Myocyte (in vitro differentiated cells): ENCODE measurements at places on chromosomes 7 and 10.

DNA sequence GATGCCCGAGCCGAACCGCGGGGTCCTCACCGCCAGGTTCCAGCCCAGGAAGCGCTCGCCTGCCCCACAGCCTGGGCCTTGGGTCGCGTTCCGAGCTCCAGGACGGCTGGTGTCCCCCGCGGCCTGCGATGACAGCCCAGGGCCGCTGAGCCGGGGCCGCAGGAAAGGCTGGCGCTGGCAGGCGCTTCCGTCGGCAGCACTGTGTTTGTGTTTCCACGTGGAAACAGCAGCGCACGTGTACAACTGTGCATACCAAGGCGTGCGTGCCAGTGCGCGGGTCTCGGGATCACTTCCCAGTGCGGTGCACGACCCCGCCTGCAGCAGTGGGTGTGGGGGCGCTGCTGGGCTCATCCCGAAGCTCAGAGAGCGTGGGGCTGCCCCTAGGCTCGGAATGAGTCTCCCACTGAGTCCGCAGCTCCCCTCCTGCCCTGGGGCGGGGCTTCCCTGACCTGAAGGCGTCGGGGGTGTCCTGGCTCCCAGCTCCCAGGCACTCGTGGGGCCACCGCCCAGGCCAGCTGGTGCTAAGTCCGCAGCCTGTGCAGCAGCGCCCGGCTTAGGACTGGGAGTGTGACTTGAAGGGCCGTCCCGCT is 17.2 kb downstream of the AP5Z1 start:
- no peak for DNase-seq

DNA sequence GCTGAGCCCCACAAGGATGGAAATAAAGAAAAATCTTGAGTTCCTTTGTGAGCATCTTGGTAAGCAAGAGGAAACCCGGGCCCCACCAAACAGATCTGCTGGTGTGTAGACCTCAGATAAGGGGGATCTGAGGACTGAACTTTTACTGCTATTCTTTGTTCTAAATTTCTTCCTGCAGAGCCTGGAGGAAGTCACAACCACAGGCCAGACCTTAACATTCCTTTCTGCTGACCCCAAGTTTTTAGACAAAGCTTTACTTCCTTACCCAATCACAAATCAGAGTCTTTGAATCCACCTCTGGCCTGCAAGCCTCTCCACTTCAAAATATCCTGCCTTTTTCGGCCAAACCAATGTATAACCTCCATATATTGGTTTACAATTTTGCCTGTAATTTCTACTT is 352.6 kb upstream of the AUTS2 start:
- DNase-seq: no peak

GRCh38 chr7:139994356-139994755 is 68.4 kb downstream of the PARP12 start:
- peak; percentile 21 for DNase-seq

GRCh38 chr7:74175340-74175739 is 1.2 kb downstream of the EIF4H start:
- no peak for DNase-seq

GRCh38 chr10:124059551-124059950 is 33.8 kb downstream of the CHST15 start:
- no peak for DNase-seq

DNA sequence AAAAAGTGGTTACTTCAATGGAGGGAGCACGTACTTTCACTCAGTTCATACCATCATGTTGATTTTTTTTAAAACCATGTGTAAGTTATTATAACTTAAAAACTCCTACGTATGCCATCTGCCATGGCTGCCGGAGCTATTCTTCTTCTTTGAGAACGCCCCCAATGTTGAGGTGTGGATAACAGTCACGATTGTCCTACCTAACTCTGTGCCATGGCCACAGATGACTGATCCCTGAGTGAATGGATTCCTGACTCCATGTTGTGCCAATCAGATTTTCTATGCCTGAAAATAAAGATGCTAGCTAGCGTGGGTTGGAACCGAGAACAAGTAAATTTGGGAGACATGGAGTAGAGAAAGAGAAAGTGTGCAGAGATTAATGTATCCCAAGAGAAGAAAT is 5.3 kb downstream of the MCMBP start:
- DNase-seq: no peak

DNA sequence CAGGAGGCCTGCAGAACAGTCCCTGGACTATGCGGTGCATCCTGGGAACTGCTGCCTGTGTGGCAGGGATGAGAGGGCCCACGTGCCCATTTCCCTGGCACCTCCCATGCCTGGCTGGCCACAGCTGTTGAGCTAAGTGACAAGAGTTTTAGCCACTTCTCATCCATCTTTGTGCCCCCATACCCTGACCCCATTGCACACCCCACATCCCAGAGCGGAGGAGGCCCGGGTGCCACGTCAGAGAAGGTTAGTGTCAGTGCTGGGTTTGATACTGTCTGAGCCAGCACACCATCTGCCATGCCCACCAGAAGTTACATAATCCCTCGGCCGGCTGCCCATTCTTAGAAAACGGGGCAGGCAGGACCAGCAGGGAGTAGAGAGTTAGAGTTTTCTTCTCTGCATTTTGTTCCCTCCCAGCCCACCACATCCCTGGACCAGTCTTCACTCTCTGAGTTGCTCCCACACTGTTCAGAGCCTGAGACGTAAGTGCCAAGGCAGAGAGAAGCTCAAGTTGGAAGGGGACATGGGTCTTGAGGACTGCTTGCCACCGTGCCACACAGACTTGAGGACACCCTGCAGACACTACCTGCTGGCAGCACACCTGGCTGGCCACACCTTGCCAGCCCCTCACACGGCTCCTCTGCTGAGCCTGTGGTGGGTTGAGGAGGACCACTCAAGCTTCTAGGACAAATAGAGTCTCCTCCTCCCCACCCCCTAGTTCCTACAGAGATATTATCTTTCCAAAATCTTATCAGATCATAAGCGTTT is 13.1 kb downstream of the UNC5B start:
- DNase-seq: no peak

DNA sequence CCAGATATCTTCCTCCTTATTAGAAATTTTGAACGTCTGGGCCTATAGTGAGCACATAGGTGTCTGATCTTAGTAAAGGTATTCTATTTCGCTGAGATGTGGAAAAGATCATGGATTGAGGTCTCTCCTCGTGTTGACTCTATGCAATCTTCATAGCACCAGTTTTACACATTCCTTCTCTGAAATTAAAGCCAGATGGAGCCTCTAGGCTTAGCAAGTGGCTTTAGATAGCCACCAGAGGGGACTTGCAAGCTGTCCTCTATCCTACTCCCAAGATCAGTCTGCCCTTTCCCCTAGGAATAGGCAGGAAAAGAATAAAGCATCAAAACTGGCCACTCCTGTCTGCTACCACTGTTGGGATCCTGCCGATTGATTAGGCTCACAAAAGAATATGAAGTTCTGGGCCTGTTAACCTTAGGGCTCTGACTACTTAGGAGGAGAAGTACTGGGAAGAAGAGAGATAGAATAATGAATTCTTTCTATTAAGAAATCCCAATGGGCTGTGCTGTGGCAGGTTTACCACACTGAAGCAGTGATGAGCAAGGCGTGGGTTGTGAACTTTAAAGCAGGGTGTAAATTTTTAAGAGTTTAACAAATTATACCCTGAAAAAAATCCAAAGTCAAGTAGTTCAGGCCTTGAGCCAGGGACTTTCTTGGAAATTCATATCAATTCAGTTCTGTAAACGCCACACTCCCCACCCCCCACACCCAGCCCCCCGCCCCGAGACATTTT is 2.2 kb upstream of the STRIP2 start:
- DNase-seq: no peak

- no peak for DNase-seq
These were observed 36.5 kb upstream of the DDX50 start for GRCh38 chr10:68864611-68865010.

- DNase-seq: peak; percentile 41
These were observed 132.9 kb downstream of the OAT start for GRCh38 chr10:124285587-124286527.

DNA sequence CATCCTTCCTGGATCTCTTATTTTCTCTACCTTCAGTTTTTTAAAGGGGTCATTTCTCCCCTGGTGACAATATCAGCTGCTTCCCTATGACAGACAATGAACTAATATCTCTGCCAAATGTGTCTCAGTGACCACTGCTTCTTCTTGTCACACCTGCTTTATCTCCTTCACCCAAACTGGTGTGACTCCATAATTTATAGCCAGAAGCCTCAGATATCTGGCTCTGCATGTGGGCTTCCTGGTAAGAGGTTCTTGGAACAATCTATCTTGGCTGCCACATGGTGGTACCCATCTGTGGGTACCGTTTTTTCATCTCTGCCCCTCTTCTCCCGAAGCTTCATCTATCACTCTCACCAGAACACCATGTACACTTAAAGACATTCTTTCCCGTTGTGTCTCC is 37.0 kb downstream of the CPVL start:
- no peak for DNase-seq

DNA sequence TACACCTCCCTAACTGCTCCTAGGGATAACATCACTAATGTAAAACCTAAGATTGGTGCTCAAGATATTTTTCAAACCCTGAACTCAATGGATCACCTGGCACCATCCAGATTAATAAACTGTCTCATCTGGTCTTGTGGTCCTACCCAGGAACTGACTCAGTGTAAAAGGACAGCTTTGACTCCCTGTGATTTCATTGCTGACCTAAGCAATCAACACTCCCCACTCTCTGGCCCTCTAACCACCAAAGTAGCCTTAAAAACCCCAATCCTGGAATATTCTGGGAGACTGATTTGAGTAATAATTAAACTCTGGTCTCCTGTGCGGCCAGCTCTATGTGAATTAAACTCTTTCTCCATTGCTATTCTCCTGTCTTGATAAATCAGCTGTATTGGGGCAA is 6.2 kb upstream of the USP54 start:
- no peak for DNase-seq

DNA sequence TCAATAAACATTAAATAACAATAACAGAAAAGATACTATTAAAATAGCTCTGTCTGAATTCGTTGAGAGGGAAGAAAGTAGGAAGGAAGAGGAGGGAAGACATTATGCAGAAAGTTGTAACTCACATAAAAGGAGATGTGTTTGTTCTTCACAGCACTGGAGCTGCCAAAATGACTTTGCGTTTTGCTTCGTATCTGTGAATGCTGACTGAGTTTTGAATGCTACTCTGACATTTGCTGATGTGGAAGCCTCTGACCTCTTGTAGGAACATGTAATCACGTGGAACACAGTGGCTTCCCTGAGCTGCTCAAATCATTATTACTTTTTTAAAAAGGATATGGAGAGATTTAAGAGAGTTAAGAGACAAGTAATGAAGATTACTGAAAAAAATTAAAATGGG is 15.6 kb upstream of the DGKI start:
- DNase-seq: no peak

DNA sequence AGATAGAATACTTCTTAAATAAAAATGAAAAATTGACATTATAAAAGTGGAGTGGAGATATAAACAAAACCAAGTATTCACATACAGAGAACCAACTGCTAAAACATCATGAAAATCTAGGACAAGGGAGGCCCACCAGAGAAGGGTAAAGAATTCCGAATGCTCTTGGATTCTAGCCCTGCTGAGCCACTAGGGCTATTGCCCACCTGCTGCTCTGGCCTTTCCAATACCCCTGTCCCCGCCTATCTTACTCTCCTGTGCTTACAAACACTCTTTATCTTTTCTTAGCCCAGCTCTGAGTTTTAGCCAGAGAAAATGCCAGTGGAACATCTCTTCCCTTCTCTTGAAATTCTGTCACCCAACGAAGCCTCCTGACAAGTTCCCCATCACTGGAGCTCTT is 100.3 kb downstream of the MACC1 start:
- no peak for DNase-seq

DNA sequence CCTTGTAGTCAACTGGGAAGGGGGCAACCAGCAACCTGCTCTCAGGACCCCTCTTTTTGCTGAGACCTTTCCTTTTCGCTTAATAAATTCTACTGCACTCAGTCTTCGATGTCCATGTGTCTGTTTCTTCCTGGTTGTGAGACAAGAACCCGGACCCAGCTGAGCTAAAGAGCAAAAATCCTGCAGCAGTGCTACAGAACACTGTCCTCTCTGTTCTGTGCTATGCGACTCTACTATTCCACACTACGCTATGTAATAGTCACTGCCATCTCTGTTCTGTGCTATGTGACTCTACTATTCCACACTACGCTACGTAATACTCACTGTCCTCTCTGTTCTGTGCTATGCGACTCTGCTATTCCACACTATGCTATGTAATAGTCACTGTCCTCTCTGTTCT is 34.3 kb downstream of the DIP2C start:
- DNase-seq: no peak

- no peak for DNase-seq
These were observed 928.5 kb downstream of the DNAJB9 start for GRCh38 chr7:109498131-109498530.

- DNase-seq: no peak
These were observed 30.9 kb upstream of the VDAC2 start for GRCh38 chr10:75179657-75180177.

DNA sequence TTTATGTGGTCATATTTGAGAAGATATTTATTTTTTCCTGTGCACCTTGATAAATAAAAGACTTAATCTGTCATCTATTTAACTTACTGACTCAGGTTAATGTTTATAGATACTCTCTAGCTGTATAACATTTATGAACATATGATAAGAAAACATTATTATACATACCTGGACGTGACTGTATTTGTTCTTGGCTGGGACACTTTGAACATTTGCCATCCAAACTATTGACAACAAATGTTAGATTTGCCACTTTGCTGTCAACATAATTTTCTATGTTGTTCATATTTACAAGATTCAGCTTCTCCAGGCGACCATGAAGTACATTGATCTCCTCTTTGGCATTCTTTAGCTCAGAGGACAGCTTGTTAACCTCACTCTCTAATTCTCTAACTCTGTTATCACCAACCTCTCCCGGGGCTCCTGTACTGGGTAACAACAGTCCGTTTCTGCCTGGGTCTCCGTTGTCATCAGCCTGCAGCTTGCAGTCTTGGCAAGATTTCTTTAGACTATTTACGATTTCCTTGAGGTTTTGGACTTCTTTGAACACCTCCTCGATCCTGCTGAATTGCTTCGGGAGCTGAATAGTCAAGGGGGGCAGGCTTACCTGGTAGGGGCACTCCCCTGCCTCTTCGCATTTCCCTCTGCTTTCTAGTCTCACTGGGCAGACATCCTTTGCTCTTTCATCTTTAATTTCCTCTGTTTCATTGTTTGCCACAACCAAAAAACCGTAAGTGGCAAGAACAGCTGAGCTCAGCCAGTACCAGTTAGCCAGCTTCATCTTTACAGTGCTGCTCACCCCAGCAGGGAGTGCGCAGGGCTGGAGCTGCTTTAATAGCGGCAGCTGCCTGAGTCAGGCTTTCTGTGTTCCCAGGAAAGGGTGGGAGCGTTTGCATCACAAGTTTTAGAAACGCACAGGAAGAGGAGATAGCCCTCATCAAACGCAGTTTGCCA is at the start of gene FGL2:
FGL2 (minus strand) TSS at position 807 of the 954 bp plus-strand sequence; CDS start at position 781, 26 bp downstream.
- DNase-seq: peak; percentile 93

DNA sequence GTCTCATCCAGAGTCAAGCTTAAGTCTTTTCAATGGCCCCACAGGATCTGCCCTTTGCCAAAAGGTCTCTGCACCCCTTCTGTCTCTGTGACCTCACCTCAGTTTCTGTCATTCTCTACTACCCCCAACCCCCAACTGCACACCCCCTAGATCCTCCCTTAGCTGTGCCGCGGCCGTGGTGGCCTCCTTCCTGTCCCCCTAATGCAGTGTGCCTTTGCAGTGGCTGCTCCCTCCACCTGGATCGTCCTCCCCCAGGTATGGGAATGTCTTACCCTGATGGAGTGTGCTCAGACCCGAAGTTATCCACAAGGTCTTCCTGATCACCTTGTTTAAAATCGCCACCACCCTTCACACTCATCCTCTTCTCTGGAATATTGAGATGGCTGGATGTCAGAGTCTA is 9.6 kb downstream of the FGF8 start:
- no peak for DNase-seq
